ENCODE measurements at places on chromosomes 7 and 10.

DNA sequence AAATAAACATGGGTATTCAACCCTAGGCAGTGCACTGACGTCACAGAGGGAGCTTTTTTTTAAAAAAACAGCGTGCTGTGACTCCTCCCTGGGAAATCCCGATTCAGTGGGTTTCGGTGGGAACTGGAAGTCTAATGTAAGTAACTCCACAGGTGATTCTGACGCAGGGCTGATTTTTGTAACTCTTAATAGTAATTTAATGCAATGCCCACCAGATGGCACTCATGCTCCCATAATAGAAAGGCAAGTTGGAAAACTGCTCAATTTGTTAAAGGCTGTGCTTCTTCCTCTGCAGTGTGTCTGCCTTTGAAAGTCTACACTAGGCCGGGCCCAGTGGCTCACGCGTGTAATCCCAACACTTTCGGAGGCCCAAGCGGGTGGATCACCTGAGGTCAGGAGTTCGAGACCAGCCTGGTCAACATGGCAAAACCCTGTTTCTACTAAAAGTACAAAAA lies 10.9 kb upstream of the RSU1 start:
- peak; percentile 76 for DNase-seq

- peak; percentile 58 for DNase-seq
These were observed 9.7 kb upstream of the ZFAND2A start for GRCh38 chr7:1169409-1170368.

DNA sequence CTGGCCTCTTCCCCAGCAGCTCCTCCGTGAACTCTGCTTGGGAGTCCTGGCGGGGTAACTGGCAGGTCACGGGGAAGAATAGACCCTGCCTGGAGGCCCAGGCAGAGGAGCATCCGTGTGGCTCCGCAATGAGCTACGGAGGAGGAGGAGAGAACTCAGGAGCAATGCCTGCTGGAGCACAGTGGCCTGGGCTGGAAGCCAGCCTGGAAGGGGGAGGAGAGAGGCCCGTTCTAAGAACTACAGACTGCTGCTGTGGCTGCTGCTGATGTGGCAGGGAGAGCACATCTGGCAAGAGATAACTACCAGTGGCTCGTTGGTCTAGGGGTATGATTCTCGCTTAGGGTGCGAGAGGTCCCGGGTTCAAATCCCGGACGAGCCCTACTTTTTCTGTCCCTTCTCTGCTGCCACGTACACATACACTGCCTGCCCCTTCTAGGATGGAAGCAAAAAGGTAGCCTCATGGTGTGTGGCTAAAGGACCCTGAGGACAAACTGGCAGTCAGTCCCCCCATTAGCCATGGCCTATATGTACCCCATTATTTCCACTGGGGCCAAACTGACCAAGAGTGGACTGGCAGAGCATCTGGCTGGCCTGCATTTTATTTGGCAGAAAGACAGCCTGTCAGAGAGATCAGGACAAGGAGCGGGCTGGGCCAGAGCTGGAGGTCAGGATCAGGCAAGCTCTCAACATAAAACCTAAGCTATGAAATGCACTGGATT lies 7.7 kb upstream of the OPN1SW start:
- no peak for DNase-seq

- DNase-seq: no peak
These were observed 97.3 kb downstream of the PHTF2 start for GRCh38 chr7:77895905-77896304.

- DNase-seq: no peak
These were observed 33.3 kb downstream of the UBE2H start for GRCh38 chr7:129919492-129919891.

DNA sequence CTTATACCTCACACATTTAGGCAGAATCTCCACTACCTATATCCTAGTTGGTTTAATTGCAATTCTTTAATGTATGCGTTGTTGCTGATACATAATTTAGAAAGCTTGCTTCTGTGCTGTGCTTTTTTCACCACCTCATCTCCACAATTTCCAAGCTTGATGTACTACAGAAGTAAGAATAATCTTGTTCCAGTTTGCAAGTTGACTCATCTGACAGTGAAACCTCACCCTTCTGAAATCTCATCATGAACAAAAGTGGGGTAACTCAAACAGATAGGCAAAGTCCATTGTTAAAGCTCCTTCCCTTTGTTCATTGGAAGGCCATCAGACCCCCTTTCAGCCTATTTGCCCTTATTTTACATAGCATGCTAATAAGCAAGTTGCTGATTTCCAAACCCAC lies 13.6 kb downstream of the EIF4EBP2 start:
- no peak for DNase-seq

DNA sequence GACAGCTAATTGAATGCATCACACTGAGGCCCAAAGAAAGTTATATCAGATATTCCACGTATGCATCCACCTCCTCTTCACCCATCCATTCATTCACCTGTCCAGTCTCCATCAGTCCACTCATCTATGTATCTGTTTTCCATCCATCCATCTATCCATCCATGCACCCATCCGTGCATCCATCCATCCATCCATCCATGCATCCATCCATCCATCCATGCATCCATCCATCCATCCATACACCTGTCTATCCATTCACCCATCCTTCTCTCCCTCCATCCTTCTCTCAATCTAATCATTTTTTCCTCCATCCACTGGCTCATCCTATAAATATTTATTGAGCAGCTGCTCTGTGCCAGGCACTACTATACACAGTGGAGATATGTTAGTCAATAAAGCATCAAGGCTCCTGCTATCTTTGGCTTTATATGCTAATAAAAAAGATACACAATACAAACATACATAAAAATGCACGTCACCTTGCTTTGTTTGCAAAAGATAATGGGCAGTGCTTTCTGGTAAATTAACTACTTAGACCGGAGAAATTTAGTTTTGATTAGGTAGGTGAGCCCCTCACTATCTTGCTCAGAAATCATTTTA lies 442.0 kb upstream of the KLF6 start:
- DNase-seq: no peak

DNA sequence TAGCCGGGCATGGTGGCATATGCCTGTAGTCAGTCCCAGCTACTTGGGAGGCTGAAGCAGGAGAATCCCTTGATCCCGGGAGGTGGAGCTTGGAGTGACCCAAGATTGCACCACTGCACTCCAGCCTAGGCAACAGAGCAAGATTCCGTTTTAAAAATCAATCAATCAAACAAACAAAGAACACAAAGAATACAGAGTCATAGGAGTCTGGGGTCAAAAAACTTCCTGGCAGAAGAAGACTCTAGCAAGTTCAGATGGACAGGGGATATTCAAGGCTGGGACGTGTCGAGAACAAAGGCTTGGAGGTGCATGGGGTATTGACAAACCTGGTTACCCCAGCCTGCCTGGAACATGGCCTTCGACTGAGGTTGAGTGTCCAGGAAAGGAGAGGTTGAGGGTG lies 228.8 kb upstream of the AGK start:
- DNase-seq: no peak

GRCh38 chr10:58806970-58807628 lies 294.4 kb downstream of the BICC1 start:
- no peak for DNase-seq

DNA sequence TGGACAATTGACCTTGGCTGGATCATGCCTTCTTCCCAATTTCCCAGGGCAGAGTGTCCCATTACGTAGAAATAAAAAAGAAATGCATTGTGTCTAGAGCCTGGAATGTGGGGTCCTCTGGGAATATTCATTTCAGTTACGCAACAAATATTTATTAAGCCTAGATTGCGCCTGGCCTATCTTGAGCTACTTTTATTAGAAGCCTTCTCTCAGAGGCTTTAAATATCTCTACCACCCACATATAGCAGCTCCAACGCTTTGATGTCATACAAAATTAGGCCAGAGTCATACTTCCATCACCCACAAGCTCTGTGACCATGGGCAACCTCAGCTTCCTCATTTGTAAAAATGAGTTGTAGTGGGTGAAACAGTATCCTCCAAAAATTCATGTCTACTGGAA lies 24.9 kb upstream of the CARD11 start:
- DNase-seq: peak; percentile 5

DNA sequence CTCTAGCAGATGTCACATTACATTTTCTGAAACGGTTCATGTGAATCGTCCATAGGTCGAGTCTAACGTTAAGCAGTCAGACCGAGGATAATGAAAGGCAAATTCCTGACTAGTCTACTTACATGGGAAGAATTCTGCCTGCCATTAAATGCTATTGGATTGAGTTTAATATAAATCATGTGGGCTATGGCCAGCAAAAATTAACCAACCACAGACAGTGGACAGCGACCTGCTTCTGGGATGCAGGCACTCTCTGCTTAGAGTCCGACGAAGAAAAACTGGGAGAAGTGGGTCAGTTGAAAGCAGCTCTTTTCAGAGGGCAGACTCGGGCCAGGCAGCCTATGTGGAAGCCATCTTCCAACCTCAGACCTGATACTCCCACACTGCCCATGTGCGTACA lies 16.6 kb downstream of the PIP4K2A start:
- no peak for DNase-seq

GRCh38 chr7:14973712-14974428 lies 71.3 kb upstream of the DGKB start:
- no peak for DNase-seq

GRCh38 chr10:63318491-63318890 lies 147.3 kb downstream of the JMJD1C start:
- no peak for DNase-seq

GRCh38 chr7:73541722-73542121 lies 15.8 kb downstream of the BCL7B start:
- no peak for DNase-seq

GRCh38 chr10:50375051-50375452 lies 123.7 kb upstream of the ASAH2 start:
- no peak for DNase-seq

DNA sequence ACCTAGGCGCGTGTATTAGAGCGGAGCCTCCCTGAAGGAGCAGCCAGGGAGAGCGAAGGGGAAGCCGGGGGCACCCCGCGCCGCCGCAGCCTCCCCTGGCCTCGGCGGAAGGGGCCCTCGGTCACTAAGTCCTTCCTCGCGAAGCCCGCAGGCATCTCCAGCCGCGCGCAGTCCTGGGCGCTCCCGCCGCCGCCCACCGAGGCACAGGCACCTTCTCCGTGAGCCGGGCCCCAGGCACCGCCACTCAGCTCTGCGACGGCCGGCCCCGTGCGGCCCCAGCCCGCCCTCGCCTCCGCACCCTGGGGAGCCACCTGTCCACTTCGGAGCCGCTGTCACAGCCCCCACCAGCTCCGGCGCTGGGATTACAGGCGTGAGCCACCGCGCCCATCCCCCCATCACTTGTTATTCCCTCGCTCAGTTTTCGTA lies 80.8 kb downstream of the ZNF467 start:
- DNase-seq: no peak

GRCh38 chr10:43904301-43904700 lies 255.6 kb upstream of the ZNF32 start:
- no peak for DNase-seq

GRCh38 chr7:103124429-103124979 lies 24.4 kb downstream of the NAPEPLD start:
- DNase-seq: no peak
